Right renal pelvis (tissue), 4 donors: ENCODE measurements at places on chromosomes 5 and 9.

DNA sequence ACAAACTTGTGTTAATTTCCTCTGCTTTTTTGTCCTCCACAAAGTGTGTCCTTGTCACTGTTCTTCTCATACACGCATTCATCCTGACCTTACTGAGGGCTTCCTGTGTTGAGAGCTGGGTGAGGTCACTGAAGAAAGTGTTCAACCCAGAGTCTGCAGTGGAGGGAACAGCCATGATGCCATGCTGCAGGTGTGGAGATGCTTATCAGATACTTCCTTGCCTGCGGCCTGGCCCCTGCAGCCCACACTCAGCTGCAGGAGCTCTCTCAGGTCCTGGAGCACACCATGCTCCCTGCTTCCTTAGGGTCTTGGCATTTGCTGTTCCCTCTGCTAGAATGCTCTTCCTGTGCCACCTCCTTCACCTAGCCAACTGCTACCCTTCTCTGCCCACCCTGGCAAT, 108.1 kb upstream of the SPRY4 start:
- no peak for DNase-seq

DNA sequence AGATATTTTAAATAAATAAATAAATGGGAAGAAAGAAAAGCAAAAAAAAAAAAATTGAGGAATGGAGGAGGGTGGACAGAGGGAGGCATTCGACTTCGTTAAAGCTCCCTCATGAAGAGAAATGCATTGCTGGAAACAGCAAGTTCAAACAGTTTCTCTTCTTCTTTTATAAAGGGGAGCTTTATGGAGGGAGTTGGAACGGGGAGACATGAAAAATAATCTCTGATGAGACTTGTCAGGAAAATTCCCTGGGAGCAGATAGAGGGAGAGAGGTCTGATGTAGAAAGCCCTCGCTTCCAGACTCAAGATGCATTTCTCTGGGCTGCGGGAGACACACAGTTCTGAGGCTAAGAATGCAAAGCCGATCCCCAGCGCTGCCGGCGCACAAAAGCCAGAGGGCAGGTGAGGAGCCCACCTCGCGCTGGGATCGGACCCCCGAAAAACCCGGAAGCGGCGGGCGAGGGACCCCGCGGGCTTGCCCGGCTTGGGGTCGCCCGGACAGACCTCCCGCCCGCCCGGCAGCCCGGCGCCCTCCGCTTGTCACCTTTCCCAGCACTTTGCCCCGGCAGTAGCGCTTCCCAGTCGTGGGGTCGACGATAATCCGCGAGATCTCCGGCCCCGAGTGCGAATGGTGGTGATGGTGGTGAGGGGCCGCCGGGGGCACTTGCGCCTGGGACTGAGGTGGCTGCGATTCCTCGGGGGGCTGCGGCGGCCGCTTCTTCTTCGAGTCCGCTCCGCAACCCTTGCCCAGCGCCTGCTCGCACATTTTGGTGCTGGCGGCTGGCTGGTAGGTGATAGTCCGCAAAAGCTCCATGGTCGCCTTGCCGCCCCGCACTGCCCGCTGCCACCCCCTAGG, 512 bp downstream of the PLK2 start:
- DNase-seq: peak; percentile 43

DNA sequence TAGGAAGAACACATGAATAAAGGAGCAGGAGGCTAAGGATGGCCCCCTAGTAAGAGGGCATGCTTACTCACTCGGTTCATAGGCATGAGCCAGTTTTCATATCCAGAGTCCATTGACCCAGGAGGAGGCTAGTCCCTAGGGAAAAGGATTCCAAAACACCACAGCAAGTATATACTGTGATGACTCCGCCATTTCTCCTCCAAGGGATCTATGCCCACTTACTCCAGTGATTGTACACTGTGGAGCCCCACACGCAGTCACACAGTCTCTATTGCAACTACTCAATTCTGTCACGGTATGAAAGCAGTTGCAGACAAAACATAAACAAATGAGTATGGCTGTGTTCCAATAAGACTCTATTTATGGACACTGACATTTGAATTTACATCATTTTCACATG, 117.7 kb upstream of the ALDH1B1 start:
- no peak for DNase-seq

DNA sequence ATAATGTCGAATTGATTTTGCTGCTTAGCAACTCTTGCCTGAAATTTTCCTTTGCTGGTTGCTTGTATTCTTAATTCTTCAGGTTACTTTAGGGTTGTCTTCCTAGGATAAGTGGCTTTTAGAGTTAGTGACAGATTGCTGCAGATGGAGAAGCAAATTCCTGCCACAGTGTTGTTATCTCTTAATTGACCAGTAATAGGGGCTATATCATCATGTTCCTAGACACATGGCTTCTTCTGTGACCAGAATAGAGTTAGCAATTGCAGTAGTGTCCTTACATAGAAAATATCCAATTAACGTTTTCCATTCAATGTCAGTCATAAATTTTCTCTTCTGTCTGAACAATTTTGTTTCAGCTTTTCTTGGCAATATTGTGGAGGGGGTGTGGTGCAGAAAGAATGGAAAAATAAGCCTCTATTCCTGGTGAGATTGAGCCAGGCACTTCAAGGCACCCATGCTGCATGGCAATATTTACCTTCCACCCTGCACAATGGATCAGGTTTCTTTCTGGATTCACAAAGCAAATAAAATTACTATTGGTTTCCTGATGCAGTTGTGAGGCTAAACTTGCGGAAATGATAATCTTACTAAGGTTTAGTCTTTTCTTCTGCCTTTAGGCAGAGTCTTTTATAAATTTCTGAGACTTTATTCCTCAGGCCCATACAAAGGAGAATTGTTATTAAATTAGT, 1481.5 kb downstream of the EFNA5 start:
- DNase-seq: no peak

DNA sequence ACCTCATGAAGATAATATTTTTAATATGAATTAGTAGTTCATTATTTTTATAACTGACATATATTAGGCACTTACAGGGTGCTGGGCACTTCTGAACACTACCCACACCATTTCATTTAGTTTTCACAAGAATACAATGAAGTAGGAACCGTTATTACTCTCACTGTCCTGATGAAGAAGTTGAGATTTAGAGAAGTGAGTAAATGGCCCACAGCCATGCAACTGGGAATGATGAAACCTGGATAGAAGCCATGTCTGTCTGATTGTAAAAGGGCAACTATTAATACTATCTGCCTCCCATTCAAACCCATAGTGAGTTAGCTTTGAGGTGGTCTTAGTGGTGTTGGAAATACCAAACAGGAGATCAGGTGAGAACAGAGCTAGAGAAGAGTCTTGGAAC, 29.6 kb upstream of the OTULINL start:
- no peak for DNase-seq

DNA sequence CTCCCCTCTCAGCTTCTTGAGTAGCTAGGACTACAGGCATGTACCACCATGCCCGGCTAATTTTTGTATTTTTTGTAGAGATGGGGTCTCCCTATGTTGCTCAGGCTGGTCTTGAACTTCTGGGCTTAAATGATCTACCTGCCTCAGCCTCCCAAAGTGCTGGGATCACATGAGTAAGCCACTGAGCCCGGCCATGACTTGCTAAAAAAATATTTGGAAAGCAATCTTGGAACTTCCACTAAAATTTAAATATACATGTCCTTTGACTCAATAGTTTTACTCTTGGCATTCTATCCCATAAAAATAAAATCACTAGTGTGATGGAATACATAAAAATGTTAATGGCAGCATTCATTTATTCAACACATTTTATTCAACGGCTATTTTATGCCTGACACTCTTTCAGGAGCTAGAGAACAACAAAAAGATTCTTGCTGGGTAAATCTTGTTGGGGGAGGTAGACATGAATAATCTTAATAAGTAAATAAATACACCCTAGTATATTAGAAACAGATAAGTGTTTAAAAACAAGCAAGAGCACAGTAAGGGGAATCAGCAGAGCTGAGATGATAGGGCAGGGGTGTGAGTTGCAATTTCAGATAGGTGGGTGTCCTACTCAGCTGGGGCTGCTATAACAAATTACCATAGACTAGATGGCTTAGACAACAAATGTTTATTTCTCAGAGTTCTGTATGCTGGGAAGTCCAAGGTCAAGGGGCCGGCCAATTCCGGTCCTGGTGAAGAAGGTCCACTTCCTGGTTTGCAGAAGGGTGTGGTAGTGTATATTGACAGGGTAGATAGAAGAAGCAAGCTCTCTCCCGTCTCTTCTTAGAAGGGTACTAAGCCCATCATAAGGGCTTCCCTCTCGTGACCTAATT, 50.7 kb downstream of the KCNV2 start:
- DNase-seq: no peak

DNA sequence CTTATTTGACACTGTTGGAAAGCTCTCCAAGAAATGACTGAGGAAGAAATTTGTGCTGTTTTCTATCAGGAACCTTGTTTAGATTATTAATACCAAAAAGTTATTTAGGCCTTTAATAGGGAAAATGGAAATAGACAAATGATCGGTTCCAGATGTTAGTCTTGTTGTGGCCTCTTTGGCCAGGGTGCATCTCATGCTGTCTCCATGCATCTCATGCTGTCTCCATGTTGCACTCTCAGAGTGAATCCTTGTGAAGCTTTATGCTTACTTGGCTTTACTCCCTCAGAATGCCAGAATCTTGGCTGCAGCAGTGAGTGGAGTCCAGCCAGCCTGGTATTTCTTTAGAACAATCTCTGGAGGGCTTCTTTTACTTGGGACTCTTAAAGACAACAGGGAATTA, 185.5 kb downstream of the ARHGAP26 start:
- DNase-seq: no peak

DNA sequence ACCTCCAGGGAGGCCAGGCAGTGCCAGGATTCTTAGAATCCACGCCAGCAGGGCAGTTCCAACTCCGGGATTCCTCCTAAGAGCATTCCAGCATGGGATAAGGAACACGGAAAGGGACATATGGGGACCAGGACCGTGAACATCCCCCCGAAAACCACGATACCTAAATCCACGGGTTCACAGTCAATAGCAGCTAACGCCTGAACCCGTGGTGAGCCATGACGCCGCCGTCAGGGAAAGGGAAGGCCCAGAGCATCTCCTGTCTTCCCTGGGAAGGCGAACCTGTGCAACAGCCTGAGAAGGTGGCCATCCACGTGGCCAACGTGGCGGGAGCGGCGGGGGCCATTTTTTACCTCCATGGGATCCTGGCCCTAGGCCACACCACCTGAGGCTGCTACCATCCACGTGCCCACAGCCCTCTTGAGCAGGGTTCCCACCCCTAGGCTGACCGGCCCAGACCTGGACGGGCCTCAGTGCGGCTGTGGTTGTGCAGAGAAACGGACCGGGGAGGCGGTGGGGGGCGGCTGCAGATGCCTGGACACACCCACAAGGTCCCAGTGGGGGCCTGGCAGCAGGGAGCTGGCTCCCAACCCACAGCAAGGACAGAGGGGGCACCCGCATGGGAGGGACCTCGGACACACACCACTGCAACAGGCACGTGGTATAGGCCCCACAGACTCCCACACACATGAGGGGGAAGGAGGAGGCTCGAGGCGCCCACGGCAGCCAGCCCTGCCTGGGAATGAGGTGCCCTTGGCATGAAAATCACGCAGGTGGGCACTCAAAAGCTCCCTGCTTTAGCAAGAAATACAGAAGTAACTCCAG, 42.8 kb downstream of the SLC12A7 start:
- no peak for DNase-seq

DNA sequence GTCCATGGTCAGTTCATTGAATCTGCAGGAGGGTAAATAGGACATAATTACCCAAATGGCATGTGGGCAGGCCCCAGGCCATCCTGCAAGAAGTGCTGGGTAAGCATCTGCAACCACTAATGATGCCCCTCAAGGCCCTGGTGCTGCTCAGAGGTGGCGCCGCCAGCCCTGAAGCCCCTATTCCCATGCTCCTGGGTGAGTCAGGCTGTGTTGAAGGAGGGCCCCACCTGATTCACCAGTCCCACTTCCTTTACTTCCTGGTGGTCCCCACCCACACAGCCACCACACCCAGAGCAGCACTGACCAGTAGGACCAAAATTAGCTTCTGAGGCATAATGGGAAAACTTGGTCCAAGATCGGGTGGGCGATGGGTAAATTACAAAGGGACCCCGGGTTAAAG, 120.4 kb upstream of the SPRY4 start:
- DNase-seq: no peak

DNA sequence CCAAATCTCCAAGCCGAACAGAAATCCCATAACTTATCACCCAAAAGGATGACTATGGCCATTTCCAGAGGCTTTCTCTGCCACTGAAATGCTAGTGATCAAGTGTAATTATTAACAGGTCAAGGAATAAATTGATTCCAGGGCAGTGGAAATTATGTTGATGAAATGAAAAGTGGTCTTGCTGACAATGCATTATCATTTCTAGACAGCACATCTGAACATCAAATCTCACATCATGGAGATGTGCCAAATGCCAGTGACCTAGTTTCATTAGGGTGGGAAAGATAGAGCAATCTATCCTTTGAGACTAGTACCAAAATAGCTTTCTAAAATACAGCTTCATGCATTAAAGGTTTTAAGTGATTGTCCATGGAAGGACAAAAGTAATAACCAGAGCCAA, 86.1 kb downstream of the AUH start:
- no peak for DNase-seq

- no peak for DNase-seq
Observed at GRCh38 chr9:20391208-20391607, 231.1 kb downstream of the MLLT3 start.
